Osteoblast (primary cell): ENCODE measurements at places on chromosomes 6 and 20. TPM values are rescaled to one million over a fixed set of nuclear protein-coding genes. Genes with fewer than 3 reads are reported as not detected.

The PSMB9 gene
- total RNA-seq: 20.3 and 29.8 TPM in 2 replicates

DNA sequence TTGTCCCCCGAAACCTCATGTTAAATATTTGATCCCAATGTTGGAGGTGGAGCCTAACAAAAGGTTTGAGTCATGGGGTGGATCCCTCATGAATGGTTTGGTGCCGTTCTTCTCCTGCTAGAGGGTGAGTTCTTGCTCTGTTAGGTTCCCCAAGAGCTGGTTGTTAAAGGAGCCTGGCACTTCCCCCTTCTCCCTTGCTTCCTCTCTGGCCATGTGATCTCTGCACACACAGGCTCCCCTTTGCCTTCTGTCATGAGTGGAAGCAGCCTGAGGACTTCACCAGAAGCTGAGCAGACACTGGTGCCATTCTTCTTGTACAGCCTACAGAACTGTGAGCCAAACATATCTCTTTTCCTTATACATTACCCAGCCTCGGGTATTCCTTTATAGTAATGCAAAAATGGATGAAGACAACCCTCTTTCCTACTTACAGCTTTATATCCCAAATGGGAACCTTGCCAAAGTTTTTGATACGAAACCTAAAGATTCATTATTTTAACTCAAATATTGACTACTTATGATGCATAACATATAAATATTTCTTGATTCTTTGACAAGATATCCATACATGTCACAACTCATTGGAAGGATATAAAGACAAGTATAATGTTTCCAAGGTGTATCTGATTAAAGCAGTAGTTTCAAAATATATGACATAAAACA is 61.0 kb downstream of the RNF182 start:
- DNase-seq: no peak

The BMP6 gene
- total RNA-seq: 0.59 and 0.72 TPM in 2 replicates

DNA sequence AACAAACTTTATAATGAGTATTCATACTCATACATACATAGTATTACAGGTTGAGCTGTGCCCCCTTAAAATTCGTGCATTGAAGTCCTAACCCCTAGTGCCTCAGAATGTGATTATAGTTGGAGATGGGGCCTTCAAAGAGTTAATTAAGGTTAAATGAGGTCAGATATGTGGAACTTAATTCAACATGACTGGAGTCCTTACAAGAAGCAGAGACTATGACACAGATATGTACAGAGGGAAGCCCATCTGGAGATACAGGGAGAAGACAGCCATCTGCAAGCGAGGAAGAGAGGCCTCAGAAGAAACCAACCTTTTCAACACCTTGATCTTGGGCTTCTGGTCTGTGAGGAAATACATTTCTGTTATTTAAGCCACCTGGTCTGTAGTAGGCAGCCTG is 536.1 kb upstream of the AGPAT4 start:
- no peak for DNase-seq

DNA sequence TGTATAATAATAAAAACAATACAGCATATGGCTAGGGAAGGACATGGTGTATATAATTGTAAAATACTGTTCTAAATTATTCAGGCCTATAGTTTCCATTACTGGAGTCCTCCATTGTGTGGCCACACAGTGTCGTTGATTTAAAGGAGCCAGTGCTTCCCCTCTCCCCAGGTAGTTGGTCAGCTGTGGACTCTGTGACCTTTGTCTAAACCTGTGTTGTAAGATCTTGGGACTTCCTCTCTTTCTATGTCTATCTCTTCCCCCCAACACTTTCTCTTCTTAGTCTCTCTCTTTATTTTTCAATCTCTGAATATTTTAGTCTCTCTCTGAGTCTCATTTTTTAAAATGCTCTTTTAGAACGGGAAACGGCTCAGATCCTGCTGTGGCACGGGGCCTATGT is 35.6 kb downstream of the BRPF3 start:
- DNase-seq: no peak

- no peak for DNase-seq
These were observed 253.4 kb upstream of the MOCS1 start for GRCh38 chr6:40187535-40188144.

- DNase-seq: no peak
These were observed 112.3 kb downstream of the MAN1A1 start for GRCh38 chr6:119237177-119237715.

DNA sequence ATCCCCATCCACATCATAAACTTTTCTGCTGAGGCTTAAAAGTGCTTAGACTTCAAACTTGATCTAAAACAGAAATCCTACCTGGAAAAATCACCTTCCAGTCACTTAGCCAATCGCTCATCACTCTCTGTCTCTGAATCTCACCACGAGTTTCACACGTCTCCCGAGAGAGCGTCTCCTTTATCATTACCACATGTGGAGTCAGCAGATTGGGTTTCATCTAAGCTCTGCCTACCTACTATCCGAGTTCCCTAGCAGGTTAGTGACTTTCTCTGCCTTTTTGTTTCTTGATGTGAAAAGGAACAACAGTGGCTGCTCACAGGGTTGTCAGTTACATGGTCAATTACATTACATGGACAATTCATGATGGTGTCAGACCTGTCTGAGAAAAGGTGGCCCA is 286.2 kb downstream of the ESR1 start:
- no peak for DNase-seq

- DNase-seq: no peak
These were observed 114.1 kb downstream of the CD83 start for GRCh38 chr6:14231501-14232280.

DNA sequence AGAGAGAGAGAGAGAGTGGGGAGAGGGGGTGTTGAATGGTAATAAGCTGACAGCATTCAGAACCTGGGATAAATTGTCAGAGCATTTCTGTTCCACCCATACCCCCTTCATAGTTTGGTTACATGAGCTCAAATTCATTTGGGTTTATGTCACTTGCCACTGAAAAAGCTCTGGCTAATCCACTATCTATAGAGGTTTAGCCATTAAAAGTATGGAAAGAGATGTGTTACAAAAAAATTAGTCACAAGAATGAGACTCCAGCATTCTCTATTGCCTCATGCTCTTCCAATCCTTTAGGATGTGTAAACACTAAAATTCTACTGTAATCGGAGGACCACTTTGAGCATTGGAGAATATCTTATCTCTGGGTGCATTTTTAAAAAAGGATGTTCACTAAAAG is 297.6 kb upstream of the TCF21 start:
- DNase-seq: no peak

DNA sequence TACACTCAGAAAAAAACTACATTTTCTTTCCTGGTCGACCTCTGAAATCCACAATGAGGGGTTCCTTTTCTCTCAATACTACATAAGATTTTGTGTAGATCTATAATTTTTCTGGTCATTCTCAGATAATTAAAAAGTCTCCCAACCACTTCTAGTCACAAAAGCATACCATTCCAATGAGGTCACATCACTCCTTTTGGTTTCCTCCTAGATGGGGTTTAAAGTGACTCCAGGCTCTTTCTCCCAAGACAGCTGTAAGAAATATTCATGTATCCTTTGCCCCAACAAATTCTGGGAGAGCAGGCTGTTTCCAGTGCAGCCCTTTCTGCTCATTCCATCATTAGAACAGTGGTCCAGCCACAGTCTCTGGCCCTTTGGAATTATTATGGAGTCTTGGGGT is 43.1 kb upstream of the BEND6 start:
- DNase-seq: no peak

The SLC17A1 gene
- total RNA-seq: not detected in 2 replicates

DNA sequence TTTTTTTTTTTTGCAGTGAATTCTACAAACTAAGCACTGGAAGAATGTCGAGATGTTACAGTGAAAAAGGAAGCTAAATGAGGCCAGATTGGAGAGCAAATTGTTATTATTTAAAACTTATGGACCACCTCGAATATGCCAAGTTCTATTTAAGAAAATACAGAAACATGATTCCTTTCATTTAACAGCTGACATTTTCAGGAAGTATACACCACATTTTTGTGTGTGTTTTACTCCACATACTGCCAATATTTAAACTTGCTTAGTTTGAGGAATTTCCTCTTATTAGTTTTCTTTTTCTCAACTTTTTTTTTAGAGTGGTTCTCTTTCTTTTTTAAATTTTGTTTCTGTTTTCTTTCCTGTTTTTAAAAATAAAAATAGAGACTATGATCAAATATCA is 37.0 kb upstream of the GCLC start:
- no peak for DNase-seq

The SNAI1 gene
- total RNA-seq: 1.8 and 2.1 TPM in 2 replicates

The ZFAND3 gene
- 26.5 and 27.1 TPM in 2 replicates for total RNA-seq

DNA sequence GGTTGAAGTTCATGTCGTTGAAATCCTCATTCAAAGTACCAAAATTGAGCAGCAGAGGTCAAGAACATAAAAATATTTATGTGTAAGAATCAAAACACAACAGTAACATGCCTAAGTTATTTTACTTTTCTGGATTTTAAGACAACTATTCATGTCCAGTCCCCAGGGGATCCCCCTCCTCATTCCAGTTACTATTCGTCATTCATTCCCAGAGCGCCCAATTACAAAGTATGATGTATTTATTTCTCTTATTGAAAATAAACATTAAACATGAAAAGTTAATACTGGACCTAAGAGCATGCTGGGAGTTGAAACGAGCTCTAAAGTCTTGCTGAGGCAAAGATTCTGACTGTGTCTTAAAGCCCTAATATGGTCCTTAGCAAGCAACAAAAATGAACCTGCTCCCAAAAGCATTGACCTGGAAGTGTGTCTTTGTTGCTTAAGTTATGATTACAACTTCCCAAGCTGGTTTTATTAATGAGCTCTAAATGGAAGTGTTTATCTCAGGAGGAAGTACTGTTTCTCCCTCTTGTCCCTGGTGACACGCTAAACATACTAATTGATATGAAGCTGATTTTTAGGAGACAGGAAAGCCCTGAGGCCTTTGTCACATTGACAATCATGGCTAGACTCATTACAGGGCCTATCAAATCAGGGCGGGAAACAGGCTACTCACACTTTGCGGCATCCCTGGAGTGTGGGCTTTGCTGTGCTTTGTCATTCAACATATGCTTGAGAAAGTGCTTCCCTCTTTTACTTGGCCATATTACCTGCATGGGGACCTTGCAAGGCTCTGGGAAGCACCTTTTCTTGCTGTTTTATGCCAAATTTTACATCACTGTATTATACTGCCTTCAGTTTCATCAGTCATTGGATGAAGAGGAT is 192.2 kb upstream of the DTNBP1 start:
- no peak for DNase-seq

GRCh38 chr6:84220809-84221409 is 6.5 kb downstream of the CEP162 start:
- no peak for DNase-seq

GRCh38 chr6:13488896-13489237 is 1.5 kb upstream of the GFOD1 start:
- no peak for DNase-seq

GRCh38 chr6:72286911-72287311 is 335.0 kb upstream of the KCNQ5 start:
- peak; percentile 71 for DNase-seq

GRCh38 chr6:43757966-43758616 is 11.9 kb upstream of the VEGFA start:
- no peak for DNase-seq

DNA sequence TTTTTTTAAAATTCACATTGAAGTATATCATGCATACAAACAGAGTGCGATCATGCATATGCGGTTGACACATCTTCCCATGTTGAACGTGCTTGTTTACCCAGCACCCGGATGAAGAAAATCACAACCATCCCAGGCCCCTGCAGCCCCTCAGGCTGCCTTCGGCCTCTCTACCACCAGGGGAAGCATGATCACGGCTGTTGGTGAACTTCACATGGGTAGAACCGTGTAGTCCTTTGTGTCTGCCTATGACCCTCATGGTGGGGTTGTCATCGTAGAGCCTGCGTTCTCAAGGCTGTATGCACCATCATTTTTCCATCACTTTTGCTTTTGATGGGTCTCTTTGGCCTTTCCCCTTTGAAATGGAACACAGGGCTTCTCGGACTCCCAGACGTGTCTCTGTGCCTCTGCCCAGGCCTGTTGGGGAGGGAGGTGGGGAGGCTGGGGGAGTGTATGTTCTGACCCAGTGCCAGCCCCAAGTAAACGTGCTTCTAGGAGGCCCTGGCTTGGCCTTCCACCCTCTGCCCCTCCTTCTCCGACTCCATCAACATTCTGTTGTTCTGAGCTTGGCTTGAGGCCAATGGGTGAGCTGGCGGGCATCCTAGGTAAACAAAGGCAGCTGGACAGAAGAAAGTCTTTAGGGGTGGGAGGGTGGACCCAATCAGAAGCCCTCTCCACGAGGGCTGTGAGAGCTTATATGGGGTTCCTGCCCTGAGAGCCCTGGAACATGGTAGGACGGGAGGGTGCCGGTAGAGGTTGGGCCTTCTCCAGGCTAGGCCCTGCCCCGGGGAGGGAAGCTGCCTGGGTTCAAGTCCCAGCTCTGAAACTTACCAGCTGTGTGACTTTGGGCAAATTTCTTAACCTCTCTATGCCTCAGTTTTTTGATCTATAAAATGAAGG is 39.7 kb downstream of the TGM2 start:
- DNase-seq: no peak

DNA sequence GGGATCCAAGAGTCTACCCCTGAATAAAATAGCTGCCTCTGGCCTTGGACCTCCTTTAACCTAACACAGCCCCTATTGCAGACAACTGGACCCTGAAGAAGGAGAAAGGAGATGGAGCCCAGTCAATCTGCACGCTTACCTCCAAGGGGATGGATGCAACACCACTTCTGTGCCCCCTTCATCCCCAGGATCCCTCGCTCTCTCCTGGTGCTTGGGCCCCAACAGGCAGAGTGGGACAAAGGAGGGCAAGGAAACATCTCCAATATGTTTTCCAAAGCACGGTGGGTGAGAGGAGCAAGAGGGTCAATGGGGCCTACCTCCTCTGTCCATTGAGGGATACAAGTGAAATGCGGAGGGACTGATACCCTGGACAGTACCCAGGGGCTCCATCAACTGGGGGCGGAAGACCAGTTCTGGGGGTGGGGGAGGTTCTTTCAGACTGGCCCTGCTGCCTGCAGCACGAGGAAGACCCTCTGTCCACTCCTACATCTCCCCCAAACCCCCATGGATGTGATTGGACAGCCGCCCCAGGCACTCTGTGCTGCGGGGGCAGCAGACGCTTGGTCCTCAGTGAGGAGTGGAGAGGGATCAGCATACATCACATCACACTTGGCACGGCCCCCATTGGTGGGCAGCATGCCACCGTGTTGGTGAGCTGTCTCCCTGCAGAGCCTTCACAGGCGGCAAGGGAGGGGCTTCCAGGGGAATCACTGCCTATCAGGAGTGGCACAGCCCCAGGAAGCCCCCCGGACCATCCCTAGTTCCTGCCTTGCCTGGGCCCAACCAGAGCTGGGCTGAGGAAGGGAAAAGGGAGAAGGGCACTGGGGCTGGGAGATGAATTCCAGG is 70.6 kb downstream of the MRPL14 start:
- DNase-seq: peak; percentile 88

DNA sequence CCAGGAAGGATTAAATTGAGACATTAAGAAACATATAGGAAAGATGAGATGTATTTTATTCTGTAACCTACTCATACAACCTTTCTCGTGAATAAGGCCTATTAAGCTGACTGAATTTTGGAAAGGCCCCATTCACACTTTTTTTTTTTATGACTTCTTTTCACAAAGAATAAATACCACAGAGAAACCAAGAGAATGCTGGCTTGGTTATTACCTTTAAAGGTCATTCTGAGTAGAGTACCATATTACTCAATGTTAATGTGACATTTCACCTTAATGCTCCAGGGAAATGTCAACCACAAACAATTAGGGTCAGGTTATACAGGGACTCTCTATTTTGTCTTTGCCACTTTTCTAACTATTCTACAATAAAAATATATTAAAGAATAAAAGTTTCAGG is 204.9 kb upstream of the PTCHD4 start:
- no peak for DNase-seq

- DNase-seq: no peak
These were observed 29.3 kb downstream of the CST8 start for GRCh38 chr20:23520185-23520584.

- no peak for DNase-seq
These were observed 60.1 kb upstream of the AKIRIN2 start for GRCh38 chr6:87762116-87762515.

GRCh38 chr6:52125139-52125538 is 37.7 kb upstream of the PKHD1 start:
- DNase-seq: no peak

The ORC3 gene
- total RNA-seq: 26.1 and 35.7 TPM in 2 replicates
